ENCODE measurements at places on chromosomes 3 and 15. TPM values are rescaled to one million over a fixed set of nuclear protein-coding genes. Genes with fewer than 3 reads are reported as not detected.

MKRN3 gene
- total RNA-seq = not detected

GRCh38 chr15:77087213-77087612 is 16.3 kb upstream of the TSPAN3 start:
- DNase-seq = no peak
- H3K27me3 ChIP-seq = no peaks in the 10 kb centered on the region
- no peaks in the 10 kb centered on the region for H3K36me3 ChIP-seq
- no peak overlapping the region for H3K27ac ChIP-seq

DNA sequence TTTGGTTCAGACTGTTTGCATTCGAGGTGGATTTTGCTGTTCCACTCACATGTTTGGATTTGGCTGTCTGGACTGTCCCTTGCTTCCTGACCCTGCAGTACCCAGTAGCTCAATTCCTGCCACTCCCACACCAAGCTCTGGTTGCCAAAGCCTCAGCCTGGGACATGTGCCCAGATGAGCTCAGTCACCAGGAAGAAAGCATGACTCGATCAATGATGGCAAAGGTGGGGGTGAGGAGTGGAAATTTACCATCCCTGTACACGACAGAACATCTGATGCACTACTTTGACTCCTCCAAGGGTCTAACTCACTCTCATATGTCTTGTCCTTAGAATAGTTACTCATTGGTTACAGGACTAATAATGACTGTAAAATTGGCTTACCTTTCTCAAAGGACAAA is 45.2 kb downstream of the ZNF385D start:
- no peak overlapping the region for H3K27ac ChIP-seq
- no peaks in the 10 kb centered on the region for H3K36me3 ChIP-seq
- no peak for DNase-seq
- H3K4me1 ChIP-seq = no peaks in the 10 kb centered on the region

GRCh38 chr3:38095669-38096483 is 41.1 kb downstream of the ACAA1 start:
- no peak overlapping the region for H3K4me3 ChIP-seq
- DNase-seq = no peak
- peaks cover 2% of the 10 kb centered on the region for H3K27me3 ChIP-seq
- H3K36me3 ChIP-seq = no peaks in the 10 kb centered on the region
